Right renal cortex interstitium (tissue), 3 donors: ENCODE measurements at places on chromosomes 7 and 10. TPM values are rescaled to one million over a fixed set of nuclear protein-coding genes. Genes with fewer than 3 reads are reported as not detected.

DNA sequence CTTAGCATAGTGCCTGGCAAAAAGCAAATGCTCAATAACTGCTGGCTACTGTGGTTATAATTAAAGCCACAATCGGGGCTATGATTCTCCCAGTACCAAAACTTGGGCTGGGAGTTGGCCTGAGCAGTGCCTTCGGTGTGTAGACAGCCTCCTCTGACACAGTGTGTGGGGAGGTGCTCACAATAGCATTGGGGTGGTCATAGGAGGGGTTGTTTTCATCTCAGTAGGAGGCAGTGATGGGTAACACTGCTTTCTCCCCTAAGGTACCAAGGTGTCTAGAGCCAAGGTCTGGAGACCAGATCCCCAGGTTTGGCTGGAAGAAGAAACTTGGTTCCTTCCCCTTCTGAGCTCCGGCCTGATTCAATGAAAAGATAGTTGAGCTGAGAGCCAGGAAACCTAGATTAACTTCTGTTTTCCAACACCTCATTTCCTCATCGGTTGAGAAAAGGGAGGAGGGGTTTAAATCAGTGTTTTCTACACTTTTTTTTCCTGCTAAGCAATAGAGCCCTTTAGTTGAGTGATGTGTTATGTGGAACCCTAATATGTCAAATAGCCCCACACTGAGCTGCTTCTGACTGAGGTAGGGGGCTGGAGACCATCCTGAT lies 68.2 kb downstream of the LRMDA start:
- no peak for DNase-seq

- DNase-seq = no peak
These were observed 35.2 kb downstream of the ATOH7 start for GRCh38 chr10:68196701-68197100.

DNA sequence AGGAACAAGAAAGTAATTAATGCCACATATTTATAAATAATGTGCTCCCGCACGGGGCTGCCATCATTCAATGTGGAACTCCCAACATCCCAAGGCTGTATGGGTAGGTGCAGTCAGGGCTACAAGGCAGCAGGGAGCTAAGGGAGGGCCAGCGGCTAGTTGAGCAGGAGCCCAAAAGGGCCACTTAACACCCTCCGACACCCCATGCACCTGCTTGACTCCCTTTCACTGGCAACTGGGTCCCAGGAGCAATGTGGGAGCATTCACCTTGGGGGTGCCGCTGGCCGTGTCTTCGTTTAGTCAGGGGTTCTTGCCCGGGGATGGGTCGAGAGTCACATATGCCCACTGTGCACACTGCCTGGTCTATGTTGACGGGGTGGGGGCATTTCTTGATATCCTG lies 27.9 kb downstream of the SCART1 start:
- no peak for DNase-seq

DNA sequence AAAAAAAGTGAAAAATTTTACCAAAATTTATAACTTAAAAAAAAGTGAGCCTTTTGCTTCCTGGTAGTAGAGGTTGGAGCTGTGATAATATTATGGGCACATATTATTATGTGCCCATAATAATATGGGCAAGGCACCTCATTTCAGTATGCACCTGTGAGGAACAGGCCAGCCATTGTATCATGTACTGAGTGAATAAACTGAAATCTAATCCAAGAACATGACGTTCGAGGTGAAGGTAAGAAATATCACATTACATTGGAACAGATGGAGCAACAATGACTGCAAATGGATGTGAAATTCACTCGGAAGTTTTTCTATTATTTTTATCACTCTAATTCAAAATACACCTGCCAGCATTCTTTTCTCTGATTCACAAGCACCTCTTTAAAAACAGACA lies 216.0 kb downstream of the KLF6 start:
- DNase-seq = no peak

DNA sequence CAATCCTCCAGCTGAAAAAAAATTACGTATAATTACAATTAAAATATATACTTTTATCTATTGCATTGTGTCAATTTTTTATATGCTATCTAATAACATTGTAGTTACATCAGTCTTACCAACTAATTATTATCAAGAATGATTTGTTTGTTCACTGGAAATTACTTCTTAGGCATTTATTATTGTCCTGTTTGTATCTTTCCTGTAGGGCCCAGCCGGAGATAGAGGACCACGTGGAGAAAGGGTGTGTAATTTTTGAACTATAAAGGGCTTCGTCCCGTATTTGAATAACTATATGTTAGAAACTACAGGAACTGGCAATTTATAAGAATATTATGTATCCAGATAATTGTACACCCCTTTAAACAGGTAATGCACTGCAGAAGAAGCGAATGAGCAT lies 4.1 kb downstream of the COL1A2 start:
- no peak for DNase-seq

Gene COL26A1
- polyA plus RNA-seq = 20.8 TPM

Gene STAG3
- polyA plus RNA-seq = 11.8 TPM

Gene LIMK1
- polyA plus RNA-seq = 17.7 TPM

Gene TMEM176B
- 87.1 TPM for polyA plus RNA-seq

Gene FEZF1
- polyA plus RNA-seq = not detected

Gene PRLHR
- polyA plus RNA-seq = not detected

Gene ACADSB
- polyA plus RNA-seq = 26.5 TPM

Gene RBM48
- 17.9 TPM for polyA plus RNA-seq

Gene RAMP3
- polyA plus RNA-seq = 13.9 TPM

Gene FFAR4
- polyA plus RNA-seq = not detected
